ENCODE measurements at places on chromosomes 7 and 10. TPM values are rescaled to one million over a fixed set of nuclear protein-coding genes. Genes with fewer than 3 reads are reported as not detected.

GRCh38 chr7:95367606-95368005 lies 28.6 kb downstream of the PON3 start:
- no peak for DNase-seq

Gene CYP3A5
- 0.20 TPM for total RNA-seq

GRCh38 chr10:107924458-107924857 lies 760.0 kb upstream of the SORCS1 start:
- no peak for DNase-seq

Gene HTR5A
- not detected for total RNA-seq

Gene SH2D4B
- total RNA-seq: 0.22 TPM

DNA sequence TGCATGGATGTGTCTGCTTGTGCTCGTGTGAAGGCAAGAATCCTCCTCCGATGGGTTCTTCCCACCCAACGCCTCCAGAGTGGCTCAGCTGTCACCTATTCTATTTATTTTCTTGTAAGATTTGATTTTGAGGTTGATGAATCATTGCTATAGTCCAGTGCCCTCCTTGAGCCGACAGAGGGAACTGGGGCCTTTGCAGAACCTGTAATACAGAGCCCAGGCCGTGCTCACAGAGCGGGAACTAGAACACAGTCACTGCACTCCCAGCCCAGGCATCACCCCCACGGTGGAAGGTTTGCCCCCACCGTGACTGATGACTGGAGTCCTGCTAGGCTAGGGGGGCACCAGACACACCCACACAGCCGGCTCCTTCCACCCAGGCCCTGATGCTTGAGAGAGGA lies 2.0 kb downstream of the RARRES2 start:
- DNase-seq: no peak

Gene TYW1B
- 6.2 TPM for total RNA-seq

DNA sequence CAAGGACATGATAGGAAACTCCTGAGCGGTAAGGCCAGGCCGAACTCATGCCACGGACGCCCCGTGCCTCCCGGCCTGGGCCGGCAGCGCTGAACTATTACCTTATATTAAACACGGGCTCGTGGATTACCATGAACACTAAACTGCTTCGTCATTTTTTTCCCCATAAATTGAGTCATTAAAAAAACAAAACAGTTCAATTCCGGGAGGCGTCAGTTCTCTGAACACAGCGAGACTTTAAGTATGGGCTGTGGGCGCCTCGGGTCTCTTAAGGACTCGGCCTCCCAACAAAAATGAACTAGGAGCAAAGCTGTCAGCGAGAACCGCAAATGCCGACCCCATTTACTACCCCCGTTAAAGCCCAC lies 519 bp downstream of the PITRM1 start:
- DNase-seq: peak; percentile 62

Gene ITPRID1
- total RNA-seq: not detected

DNA sequence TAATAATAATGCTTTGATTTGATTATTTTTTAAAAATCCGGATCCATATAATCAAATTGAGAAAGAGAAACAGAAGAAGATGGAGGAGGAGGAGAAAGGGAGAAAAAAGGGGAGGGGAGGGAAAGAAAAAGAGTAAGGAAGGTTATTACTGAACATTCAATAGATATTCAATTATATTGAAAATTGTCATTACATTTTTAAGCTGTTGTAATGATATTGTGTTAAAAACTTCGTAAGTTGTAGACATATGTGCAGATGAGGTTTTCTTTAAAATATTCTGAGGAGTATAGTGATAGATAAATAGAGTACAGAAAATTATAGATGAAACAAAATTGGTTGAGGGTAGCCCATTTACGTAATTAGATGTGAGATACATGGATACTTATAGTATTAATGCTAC lies 933.0 kb upstream of the PHF14 start:
- DNase-seq: no peak

Gene ANXA8
- total RNA-seq: not detected

GRCh38 chr10:3426190-3426845 lies 253.7 kb upstream of the PITRM1 start:
- no peak for DNase-seq

GRCh38 chr10:21518149-21518640 lies 7.3 kb downstream of the SKIDA1 start:
- no peak for DNase-seq

Gene TAS2R41
- not detected for total RNA-seq

GRCh38 chr10:1668399-1668798 lies 68.9 kb downstream of the ADARB2 start:
- DNase-seq: no peak

DNA sequence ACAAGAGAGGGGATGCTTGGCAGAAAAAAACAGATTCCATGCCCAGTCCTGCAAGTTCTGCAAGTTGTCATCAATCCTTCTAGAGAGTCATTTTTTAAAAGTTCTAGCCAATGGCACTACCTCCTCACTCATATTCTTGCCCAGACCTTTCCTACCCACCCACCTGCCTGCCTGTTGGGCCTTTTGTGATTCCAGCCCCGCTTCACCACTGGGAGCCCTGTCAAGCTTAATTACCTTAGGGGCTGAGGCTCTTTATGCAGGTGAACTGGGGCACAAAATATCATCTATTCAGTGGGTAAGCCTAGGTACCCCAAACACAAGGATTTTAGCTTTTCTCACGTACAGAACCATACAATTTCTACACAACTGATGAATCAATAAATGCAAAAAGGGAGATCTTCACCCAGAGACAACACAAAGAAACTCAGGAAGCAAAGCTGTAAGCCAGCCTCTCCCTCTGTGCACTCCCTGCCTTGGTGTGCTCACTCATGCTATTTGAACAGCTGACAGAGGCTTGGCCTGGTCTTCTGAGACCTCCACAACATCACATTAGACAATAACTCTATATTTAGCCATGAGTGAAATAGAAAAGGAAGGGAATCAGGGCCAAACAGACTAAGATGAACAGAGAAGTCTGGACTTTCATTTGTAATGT lies 222.6 kb downstream of the HTR7 start:
- DNase-seq: no peak

Gene CFAP70
- total RNA-seq: 0.37 TPM

- no peak for DNase-seq
These were observed 155.2 kb downstream of the MBL2 start for GRCh38 chr10:52617346-52617745.

Gene FAM204A
- total RNA-seq: 64.8 TPM

- no peak for DNase-seq
These were observed 81.9 kb downstream of the BMPER start for GRCh38 chr7:33986951-33987947.

- DNase-seq: no peak
These were observed 39.4 kb upstream of the PRSS1 start for GRCh38 chr7:142709921-142710320.

Gene TRIM56
- 26.8 TPM for total RNA-seq

GRCh38 chr10:10208196-10208595 lies 809.5 kb upstream of the CELF2 start:
- no peak for DNase-seq

GRCh38 chr10:89503151-89503550 lies 32.2 kb downstream of the SLC16A12 start:
- no peak for DNase-seq

- DNase-seq: no peak
These were observed 152.5 kb downstream of the PIP4K2A start for GRCh38 chr10:22561909-22562308.

DNA sequence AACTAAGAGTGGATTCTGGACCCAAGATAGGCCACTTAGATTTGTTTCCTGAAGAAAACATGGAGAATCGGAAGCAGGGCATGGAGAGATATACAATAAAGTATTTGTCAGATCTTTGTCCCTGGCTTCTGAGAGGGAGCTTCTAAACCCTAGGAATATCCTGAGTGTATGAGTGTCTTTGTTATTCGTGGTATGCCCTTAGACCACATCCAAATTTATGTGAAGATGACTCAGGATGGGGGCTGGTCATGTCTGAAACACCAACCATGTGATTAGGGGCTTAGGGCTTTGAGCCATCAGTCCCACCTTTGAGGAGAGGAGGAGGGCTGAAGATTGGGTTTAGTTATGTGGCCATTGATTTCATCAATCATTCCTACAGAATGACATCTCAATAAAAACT lies 69.7 kb upstream of the PLPP4 start:
- DNase-seq: no peak

- no peak for DNase-seq
These were observed 174.4 kb upstream of the PHYHIPL start for GRCh38 chr10:59002011-59002410.

- DNase-seq: no peak
These were observed 217.2 kb upstream of the HDAC9 start for GRCh38 chr7:18278316-18278715.

GRCh38 chr10:15842556-15843169 lies 17.6 kb downstream of the MINDY3 start:
- no peak for DNase-seq

GRCh38 chr10:81479316-81479715 lies 395.7 kb upstream of the NRG3 start:
- DNase-seq: no peak

DNA sequence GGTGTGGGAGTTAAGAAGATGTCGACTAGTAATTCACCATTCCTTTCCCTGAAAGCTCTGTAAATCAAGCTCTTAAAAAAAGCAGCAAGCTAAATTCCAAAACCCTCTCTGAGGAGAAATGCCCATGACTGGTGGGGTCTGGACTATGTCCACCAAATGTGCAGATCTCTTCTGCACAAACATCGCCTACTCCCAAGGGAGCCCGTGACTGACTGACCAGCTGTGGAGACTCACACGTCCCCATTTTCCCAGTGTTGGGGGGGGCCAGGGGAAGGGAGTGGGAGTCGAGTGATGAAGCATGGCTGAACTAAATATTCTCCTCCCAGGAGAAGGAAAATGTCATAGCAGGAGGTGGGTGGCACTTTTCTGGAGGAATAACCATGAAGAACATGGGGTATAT lies 164.1 kb upstream of the HPS1 start:
- no peak for DNase-seq

All from activated T-cell treated with anti-CD3 and anti-CD28 coated beads, Interleukin-2, amount 50 U/mL, for 4 hours (primary cell).